ENCODE measurements at places on chromosomes 2 and 18.

DNA sequence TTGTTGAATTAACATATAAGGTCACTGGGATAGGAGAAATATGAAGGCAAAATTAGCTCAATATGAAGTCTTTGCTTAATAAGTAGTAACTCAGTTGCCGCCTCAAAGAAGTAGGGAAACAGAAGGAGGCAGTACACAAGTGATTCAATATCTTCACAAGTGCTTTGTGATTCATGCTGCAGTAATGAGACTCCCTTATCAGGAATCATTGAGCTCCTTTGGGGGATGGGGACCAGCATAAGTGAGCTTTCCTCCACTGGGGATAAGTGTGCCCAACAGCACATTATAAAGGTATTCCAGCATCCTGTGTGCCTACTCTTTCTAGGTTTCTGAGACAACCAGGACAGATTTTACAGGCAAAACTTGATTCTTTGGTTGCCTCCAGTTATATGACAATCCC lies 323.4 kb upstream of the UBE2E3 start:
- no peak for DNase-seq

DNA sequence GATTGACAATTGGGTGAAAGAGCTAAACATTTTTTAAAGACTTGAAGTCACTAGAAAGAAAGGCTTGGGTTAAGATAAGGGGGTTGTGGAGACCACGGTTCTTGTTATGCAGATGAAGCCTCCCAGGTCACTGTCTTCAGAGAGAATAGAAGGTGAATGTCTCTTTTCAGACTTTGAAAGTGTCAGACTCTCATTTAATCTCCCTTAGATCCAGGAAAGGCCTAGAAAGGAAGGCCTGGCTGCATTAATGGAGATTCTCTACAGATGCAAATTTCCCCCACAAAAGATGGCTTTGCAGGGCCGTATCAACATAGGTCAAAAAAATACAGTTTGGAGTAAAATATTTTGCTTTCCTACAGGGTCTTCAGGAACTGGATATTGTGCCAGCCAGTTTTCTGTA lies 193.9 kb downstream of the RTP5 start:
- no peak for DNase-seq

DNA sequence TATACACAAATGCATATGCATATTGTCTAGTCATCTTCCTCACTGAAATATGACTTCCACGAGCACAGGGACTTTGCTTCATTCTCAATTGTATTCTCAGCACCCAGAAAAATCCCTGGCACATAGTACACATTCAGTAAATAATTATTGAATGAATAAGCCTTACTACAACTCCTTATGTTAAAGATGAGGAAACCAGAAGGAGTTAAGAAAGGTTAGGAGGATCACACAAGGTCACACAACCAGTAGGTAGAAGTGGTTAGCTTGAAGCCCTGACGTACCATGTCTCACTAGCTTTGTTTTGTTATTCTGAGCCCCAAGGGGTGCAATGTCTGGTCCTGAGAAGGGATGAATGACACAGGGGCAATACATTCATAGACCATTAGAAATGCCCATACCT lies 220.9 kb upstream of the PID1 start:
- DNase-seq = no peak

DNA sequence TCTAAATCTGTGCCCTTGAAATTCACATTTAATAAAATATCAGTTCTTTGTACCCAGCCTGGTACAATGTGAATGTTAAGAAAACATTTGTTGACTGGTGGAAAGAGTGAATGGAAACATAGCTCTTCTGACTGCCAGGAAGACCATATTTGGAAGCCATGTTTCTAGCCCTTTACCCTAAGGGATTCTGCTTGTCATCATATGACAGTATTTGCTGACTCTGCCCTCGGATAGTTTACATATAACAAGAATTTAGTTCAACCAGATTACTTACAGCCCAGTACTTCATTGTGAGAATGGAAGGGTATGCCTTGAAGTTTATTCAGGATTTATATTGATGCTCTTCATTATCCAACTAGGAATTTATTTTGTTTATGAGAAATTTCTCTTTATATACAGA lies 13.8 kb upstream of the KCNS3 start:
- DNase-seq = no peak
